Stimulated activated CD4-positive, alpha-beta T cell treated with anti-CD3 and anti-CD28 coated beads, Interleukin-1b, Interleukin-23, amount 100 ng/mL, for 24 hours (primary cell): ENCODE measurements at places on chromosomes 12 and 14.

GRCh38 chr12:34397591-34398365 is 375.5 kb downstream of the ALG10 start:
- DNase-seq: no peak

GRCh38 chr14:23865502-23865901 is 88.1 kb upstream of the DHRS4 start:
- DNase-seq: no peak

- DNase-seq: no peak
Measured at GRCh38 chr14:60184146-60184904, 19.1 kb upstream of the DHRS7 start.

- DNase-seq: no peak
Measured at GRCh38 chr12:9909724-9910123, 22.4 kb downstream of the CLEC2A start.

DNA sequence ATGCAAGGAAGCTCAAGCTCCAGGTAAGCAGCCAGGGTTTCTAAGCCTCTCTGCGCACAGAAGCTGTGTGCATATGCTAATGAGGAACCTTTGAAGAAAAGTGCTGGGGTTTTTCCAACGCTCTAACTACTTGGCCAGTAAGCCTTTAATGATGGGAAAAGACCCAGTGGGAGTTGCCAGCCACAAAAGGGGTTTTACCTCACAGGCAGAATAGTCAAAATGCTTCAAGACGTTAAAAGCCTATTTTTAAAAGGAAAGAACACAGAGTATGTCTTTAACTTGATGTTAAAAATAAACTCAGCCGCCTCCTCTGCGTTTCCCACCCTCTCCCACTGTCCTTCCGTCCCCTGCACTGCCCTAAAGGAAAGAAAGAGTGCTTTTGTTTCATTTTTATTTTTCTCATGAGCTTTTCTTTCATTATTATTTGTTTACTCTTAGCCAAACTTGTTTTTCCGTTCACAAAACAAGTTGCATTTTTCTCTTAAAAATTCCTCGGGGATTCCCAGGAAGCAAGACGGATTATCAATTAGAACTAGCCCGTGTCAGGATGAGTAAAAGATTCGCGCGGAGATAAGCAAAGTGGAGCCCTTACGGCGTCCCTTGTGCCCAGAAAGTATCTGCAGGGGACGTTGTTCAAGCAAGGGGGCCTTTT is 209.8 kb upstream of the NUDT4 start:
- peak; percentile 13 for DNase-seq

- no peak for DNase-seq
Measured at GRCh38 chr12:76508128-76508980, 51.2 kb downstream of the OSBPL8 start.

DNA sequence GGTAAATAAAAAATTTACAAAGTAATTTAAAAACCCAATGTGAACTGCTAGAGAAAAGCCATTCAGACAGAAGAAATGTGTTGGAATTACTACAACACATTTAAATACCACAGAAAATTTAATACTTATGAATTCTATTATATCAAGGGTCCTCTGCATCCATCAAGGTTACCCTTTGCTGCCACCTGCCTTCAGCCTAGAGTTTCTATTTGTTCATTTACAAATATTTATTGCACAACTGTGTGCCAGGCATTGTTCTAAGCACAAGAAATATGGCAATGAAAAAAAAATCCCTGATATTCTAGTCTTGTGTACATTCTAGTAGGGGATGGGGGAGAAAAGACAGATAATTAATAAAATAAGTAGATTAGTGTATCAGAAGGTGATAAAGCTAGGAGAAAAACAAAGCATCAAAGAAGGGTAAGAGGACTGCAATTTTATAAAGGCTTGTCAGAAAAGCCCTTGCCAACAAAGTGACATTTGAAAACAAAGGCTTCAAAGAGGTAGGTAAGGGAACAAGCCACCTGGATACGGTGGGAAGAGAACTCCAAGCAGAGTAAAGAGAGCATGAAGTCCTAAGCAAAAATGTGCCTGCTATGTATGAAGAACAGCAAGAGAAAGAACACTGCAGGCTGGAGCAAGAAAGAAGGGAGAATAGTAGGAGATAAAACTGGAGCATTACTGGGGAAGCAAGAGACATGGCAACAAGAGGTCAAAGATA is 59.1 kb upstream of the SLC6A13 start:
- no peak for DNase-seq

GRCh38 chr12:109998241-109998903 is 858 bp upstream of the ANKRD13A start:
- DNase-seq: no peak

GRCh38 chr12:111181143-111181726 is 187.7 kb downstream of the PHETA1 start:
- DNase-seq: no peak

DNA sequence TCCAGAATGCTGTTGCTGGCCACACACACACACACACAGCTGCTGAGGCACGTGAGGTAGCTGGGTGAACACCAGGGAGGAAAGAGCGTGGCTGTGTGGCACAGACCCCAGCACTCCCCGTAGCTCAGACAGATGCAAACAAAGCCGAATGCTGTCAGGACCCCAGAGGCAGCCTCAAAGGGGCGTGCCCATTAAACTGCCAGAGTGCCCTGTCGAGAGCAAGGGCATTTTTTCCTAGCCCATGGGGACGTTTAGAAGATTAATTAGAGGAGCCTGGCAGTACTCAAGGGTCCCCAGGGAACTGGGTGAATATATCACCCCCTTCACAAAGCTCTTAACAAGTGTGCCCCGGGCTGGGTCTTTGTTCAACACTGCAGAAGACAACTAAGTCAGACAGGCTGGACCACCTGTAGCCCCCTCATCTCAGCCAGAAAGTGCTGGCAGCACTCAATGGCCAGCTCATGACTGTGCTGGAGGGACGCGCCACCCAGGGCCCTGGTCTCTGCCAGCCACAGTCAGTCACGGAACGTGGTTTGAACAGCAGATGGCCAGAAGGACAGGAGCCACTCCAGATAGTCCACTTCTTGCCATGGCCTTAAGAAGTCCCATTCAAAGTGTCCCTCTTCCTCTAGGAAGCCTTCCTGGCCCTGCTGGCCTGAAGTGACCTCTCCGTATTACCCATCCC is 37.5 kb downstream of the TTC7B start:
- DNase-seq: no peak

DNA sequence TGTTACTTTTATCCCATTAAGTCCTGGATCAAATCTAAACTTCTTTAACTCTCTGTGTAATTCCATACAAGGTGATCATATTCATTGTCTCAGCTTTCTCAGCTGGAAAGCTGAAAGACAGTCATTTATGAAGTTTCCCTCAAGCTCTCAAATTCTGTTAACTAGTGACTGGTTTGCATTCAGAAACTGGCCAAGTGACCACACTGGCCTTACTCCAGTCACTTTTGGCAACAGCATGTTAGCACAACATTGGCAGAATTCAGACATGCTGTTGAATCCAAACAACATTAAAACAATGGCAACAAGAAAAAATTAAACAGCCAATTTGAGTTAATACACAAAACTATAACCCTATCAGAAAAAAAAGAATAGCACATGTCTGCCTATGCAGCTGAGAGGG is 343.3 kb downstream of the MDGA2 start:
- no peak for DNase-seq

- no peak for DNase-seq
Measured at GRCh38 chr12:120397824-120398540, 29.0 kb upstream of the MSI1 start.

DNA sequence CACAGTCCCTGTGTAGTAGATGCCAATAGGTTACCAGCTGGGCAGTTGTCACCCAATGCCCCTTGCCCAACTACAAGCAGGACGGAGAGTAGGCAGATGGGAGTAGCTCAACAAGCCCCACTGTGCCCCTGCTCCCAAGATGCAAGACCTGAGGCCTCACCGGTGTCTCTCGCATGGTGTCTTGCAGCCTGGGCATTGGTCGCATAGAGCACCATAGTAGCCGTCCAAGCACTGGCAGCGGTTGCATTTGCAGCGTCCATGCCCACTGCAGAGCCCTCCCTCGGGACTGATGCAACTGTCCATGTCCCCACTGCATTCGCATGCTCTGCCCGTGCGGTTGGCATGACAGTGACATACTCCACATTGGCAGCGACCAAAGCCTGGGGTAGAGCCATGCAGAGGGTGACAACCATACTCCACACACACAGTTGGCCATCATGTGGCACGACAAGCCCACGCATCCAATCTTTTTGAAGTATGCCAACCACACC is 11.9 kb upstream of the CSAD start:
- DNase-seq: no peak

GRCh38 chr12:6923851-6924250 is 3.9 kb upstream of the ATN1 start:
- DNase-seq: no peak

DNA sequence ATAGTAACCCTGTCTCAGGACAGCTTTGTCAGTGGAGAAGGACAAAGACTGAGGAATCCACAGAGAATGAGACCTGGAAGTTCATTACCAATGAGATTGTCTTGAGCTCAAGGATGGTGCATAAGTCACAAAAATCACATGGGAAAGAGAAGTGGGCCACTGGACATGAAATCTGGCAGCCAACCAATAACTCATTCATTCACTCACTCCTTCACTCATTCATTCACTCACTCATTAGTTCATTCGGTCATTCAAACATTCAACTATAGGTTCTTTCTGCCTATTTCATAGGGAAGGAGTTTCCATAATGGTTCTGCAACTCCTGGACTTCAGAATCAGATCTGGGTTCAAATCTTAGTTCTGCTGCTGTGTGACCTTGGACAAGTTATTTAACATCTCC is 18.2 kb upstream of the WSCD2 start:
- no peak for DNase-seq

DNA sequence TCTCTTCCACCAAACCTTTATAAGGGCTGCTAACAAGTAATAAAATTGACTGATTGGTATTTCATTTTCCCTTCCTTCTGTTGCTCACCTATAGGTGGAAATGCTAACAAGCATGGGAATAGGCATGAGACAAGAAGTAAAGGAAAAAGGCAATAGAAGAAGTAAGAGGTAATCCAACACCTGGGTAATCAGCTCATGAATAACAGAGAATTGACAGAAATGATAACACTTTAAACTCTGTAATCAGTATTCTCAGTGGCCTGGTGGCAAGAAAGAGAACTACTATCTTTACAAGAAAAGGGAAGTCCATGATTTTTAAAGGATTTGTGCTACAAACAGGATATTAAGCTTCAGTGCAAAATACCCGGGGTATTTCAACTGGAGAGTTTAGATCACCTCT is 737.8 kb downstream of the RERGL start:
- no peak for DNase-seq

GRCh38 chr12:109632342-109632741 is 58.7 kb downstream of the MVK start:
- no peak for DNase-seq

DNA sequence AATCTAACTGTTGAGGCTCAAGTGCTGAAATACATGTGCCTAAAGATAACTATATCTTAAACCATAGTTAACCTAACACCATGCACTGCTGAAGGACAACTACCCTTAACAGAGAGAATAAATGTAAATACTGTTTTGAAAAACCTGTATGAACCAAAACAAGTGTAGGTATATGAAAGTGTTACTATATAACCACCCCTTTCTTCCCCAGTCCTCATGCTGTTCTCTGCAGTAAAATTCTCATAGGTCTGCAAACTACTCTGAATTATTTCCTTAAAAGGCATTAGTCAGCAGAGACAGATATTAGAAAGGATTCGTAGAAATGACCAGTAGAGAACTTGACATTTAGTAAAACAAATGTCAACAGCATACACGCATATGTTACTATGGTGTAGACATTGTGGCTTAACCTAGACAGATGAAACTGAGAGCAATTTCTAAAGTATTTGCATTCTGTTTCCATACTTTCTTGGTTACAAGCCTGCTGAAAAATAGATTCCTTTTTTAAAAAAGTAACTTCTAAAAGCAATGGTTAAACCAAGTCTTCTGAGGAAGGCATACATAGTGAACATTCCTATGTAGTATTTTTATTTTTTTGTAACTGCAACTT is 13.9 kb downstream of the CSRP2 start:
- no peak for DNase-seq

DNA sequence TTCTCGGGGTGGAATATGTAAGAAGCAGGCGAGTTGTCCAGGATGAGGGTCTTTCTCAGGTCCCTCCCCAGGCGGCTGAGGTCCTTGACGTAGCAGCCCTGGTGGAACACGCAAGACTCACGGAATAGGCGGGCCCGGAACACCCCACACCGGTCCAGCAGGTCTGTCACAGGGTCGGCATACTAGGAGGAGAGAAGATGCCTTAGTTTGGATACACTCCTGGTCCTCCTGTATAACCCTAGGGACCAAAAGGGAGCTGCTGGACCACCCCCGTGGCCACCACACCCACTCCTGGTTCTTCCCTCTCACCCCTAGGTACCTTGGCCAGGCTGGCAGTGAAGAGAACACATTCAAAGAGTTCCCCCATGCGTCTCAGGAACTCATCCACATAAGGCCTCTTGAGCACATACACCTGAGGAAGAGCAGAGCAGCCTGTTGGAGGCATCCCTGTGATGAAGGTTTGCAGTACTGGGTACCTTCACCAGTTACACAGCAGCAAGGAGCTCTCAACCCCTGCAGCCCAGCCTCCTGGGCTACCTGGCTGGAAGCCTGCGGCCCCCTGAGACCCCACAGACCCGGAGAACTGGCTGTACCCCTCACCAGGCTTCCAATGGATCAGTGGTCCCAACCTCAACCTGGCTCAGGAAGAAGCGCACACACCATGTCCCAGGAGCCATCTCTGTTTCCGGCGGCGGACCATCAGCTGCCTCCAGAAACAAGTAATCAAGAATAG is 5.5 kb upstream of the AVIL start:
- DNase-seq: no peak

- DNase-seq: no peak
Measured at GRCh38 chr14:22614240-22614799, 16.2 kb downstream of the ABHD4 start.

- DNase-seq: no peak
Measured at GRCh38 chr12:4191642-4192041, 81.9 kb upstream of the CCND2 start.

- no peak for DNase-seq
Measured at GRCh38 chr14:89616852-89617341, 199.9 kb upstream of the FOXN3 start.

DNA sequence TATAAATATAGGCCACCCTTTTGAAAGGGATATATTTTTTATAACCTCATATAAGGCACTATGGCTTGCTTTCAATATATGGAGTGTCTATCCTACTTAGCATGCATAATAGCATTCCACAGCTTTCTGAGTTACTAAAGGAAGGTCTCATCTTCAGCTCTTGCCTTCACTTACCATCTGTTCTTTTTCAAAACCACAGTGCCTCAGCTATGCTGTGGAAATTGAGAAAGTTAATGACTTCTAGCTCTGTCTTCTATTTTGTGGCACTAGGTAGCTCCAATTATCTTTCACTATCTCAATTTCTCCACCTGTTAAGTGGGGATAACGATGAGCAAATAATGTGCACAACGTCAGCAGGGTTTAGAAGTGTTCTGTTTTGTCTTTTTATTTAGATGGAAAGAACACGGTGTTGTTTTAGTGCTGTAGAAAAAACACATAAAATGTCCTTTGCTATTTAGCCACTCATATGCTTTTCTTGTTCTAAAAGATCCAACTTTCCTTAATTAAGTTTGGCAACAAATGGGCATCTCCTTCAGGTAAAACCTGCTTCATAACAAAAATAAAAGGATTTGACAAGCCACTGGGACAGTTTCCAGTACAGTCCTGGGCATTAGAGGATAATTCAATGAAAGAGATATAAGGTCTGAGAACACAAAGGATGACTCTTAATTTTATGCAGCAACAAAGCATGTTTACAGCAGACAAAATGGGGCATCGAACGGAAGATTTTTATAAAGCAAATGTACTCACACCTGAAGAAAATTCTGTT is 462.0 kb upstream of the SYT1 start:
- DNase-seq: no peak

- DNase-seq: no peak
Measured at GRCh38 chr12:113198296-113198695, 12.8 kb downstream of the RITA1 start.

- DNase-seq: peak; percentile 74
Measured at GRCh38 chr14:89701211-89702043, 253.1 kb downstream of the EFCAB11 start.
